Activated CD8-positive, alpha-beta memory T cell treated with anti-CD3 and anti-CD28 coated beads for 48 hours (primary cell): ENCODE measurements at places on chromosomes 5 and 9.

DNA sequence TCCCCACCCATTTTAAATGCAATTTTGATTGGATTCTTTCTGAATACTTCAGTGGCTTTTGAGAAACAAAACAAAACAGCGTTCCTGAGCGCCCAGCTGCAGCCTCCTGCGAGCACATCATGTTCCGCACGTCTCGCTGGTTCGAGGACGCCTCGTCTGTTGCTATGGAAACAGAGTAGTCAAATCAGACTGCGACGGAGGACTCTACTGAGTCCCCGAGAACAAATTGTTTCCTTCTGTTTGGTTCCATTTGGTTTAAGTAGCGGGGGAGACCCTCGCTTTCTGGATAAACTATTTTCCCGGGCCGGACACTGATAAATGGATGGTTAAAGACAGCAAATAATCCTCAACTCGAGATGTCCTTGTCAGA is 69.0 kb downstream of the SLC28A3 start:
- DNase-seq = peak; percentile 18

DNA sequence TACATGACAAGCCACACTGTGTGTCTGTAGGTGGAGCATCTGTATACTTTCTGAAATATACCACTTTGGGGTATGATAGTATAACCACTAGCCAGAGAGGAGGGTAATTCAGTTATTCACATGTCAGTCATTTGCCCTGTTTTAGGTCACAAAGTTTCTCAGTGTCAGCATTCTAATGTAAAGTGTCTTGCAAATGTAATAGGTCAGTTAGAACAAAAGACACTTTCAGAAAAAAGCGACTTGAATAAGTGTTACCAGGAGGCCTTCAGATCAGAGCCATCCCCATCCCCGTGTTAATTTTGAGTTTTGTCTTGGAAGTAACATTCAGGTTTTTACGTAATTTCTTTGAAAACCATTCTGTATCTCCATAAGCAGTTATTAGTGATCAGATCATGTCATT is 33.7 kb downstream of the TTC1 start:
- no peak for DNase-seq

- DNase-seq = no peak
These were observed 555.1 kb downstream of the EBF1 start for GRCh38 chr5:158544388-158545339.

- DNase-seq = no peak
These were observed 139.1 kb upstream of the ERCC6L2 start for GRCh38 chr9:95736370-95736769.
